ENCODE measurements at places on chromosomes 2 and 18.
A peak's percentile ranks its signal among the peaks of the same experiment; 100 is the strongest.

GRCh38 chr18:49300538-49300937, 159.9 kb downstream of the DYM start:
- no peak for DNase-seq

DNA sequence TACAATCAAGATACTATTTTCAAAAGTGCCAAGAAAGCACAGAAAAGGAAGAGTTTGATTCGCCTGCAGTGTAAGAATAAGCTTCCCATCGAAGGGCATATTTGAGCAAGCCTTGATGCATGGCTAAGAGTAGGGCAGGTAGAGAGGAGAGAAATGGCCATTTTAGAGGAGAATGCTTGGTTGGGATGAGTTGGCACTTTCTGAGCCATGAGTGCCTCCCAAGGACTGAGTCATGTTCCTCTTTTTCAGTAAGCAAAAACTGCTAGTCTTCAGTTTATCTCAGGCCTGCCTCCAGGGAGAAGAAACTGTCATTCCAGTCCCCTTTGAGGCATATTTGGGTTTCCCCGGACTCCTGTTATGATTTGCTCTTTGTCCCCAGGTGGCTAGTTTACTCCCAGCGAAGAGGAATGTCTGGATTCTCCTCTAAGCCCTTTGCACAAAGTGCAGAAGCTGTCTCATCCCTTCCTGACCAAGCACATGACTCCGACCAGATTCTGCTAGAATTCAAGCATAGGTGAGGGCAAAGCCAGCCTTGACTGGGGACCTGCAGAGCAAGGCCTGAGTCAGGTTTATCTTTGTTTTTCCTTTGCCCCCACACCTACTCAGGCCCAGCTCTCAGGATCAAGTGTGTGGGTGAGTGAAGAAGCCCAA, 115.2 kb downstream of the TTC32 start:
- peak; percentile 83 for DNase-seq

GRCh38 chr2:235779444-235779896, 285.6 kb downstream of the AGAP1 start:
- peak; percentile 55 for DNase-seq

- no peak for DNase-seq
Measured at GRCh38 chr18:78169174-78169864, 810.3 kb upstream of the SALL3 start.

GRCh38 chr2:103605071-103605780, 843.4 kb downstream of the TMEM182 start:
- DNase-seq, result no peak

DNA sequence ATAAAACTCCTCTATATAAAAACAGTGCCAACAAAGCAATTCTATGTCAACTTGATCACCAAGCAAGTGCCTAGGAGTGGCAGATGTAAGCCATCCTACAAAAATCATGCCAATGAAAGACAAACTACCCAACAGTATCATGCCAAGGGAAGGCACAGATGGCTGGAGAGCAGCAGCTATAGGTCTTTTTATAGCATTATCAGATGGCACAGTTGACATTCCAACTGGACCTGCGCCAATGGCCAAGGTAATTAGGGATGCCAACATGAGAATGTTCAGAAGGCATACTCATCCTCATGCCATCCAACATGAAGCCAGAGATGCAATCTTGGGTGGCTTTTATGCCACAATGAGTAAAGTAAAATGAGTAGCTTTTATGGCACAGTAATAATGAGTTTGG, 237.3 kb downstream of the OTX1 start:
- DNase-seq, result no peak

- DNase-seq, result no peak
Measured at GRCh38 chr18:79898952-79899608, 52.4 kb downstream of the SLC66A2 start.

DNA sequence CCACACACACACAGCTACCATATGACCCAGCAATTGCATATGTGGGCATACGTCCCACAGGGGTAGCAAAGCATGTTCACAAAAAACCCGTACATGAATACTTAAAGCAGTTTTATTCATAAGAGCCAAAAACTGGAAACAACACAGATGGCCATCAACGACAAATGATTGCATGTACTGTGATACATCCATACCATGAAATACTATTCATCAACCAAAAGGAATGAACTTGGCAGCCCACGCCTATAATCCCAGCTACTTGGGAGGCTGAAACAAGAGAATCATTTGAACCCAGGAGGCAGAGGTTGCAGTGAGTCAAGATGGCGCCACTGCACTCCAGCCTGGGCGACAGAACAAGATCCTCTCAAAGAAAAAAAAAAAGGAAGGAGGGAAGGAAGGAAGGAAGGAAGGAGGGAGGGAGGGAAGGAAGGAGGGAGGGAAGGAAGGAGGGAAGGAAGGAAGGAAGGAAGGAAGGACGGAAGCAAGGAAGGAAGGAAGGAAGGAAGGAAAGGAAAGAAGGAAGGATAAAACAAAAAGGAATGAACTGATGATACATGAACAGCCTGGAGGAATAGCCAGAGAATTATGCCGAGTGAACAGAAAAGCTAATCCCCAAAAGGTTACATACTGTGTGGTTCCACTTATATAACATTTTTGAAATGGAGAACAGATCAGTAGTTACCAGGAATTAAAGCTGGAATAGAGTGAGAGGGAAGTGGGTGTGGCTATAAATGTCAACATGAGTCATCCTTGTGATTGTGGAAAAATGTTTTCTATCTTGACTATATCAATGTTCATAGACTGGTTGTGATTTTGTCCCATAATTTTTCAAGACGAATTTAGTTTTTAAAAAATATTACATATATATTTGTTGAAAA, 19.6 kb upstream of the YPEL5 start:
- no peak for DNase-seq

- peak; percentile 100 for DNase-seq
Measured at GRCh38 chr2:26785431-26786206, at the start of gene CENPA. TSS of gene CENPA (plus strand) at chr2:26786056. CDS start at chr2:26786197, 141 bp downstream.

DNA sequence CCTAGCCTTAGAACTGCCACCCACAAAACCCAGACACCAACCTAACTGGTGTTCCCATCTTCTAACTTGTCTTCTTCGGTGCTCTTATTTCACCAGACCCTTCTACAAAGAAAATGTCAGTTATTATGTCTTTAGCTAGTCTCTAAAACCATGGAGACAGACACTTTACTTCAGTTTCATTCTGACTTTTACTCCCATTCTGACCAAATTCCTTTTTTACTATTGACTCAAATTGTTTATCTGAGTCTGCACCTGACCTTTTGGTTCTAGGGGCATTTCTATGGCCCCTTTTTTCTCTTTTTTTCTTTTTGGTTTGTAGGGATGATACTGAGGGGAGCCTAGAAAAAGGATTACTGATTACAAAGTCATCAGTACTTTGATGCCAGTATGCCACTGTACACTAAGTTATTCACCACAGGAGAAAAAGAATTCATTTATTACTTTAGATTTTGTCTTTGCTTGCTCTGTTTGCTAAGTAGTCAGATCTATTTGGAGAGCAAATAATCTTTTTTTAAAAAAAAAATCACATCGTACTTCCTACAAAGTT, 6.8 kb upstream of the SLC1A4 start:
- DNase-seq, result no peak

DNA sequence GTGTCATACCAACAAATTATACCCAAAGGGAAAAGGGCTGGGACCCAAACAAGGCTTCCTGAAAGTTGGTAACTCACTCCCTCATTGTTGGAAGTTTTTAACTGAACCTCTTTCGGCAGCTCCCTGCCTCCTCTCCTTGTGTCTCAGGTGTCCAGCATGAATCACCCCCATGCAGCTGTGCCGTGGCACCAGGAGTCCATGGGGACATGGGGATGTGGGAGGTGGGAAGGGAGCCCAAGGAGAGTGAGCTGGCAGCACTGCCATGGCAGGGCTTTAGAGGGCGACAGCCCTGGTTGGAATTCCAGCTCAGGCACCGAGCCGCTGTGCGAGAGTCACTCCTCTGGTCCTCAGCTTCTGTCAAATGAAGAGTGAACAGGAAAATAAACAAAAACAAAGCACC, 12.5 kb upstream of the GYPC start:
- DNase-seq, result no peak

DNA sequence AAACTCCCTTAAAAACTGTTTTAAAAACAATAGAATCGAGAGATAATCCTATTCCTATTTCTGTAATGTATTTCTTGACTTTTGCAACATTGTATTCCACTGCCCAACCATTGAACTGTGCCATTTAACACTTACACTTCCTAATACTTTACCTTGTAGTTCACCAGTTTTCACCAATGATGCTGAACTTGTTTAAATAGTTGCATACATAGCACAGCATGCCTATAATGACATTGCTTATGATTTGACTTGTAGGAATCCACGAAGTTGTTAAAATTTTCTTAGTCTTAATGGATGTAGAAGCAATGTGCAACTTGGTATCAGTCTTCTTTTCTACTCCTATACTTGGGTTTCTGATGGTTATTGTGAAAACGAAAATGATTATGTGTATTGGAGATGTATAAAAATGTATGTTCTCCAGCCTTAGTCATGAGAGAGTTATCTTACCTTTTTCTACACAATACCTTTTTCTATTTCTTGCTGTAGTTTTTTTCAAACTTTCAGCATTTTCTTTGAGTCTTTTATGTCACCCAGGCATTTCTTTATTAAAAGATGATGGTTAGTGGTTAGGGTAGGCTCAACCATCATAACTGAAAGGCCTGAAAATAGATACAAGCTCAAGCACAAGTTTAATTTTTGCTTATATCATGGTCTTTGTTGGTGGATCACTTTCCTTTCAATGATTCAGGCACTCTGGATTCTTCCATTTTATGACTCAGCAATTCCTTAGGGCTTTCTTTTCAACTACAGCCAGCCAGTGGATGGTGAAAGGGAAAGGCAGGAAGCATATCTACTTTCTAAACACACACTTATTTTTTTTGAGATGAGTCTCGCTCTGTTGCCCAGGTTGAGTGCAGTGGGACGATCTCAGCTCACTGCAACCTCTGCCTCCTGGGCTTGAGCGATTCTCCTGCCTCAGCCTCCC, 9.4 kb downstream of the GPD2 start:
- DNase-seq, result no peak

- DNase-seq, result peak; percentile 83
Measured at GRCh38 chr2:54574107-54574859, 118.2 kb downstream of the SPTBN1 start.

DNA sequence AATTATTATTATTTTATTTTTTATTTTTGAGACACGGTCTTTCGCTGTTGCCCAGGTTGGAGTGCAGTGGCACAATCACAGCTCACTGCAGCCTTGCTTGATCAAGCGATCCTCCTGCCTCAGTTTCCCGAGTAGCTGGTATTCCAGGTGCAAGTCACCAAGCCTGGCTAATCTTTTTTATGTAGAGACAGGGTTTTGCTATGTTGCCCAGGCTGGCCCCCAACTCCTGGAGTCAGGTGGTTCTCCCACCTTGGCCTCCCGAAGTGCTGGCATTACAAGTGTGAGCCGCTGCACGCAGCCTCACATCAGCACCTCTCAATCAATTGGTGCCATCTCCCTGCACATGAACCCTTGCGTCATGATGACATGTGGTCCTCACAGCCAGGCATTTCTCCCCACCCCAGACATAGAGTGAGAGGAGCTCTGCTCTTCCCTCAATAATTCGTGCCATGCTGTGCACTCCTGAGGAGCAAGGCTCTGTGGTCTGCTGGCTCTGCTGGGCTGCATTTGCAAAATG, 5.9 kb downstream of the INPP5D start:
- DNase-seq, result no peak

DNA sequence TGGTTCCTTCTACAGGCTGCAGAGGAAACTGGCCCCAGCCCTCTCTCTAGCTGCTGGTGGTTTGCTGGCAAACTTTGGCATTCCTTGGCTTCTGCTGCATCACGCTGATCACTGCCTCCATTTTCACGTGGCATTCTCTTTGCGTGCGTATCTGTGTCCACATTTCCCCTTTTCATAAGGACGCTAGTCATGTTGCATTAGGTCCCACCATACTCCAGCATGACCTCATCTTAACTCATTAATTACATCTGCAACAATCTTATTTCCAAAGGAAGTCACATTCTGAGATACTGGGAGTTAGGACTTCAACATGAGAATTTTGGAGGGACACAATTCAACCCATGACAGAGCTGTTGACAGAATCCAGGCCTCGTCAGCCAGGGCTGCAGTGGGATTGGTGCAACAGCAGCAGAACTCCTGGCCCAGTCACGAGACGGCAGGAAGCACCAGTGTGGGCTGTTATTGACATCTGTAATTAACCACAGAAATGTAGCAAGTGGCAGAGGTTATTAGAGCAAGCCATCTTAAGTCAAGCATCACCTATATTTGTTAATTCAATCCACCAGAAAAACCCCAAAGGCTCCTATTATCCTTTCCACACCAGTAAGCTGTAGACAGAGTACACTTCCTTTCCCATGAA, 132.4 kb downstream of the TMEM163 start:
- DNase-seq, result no peak

DNA sequence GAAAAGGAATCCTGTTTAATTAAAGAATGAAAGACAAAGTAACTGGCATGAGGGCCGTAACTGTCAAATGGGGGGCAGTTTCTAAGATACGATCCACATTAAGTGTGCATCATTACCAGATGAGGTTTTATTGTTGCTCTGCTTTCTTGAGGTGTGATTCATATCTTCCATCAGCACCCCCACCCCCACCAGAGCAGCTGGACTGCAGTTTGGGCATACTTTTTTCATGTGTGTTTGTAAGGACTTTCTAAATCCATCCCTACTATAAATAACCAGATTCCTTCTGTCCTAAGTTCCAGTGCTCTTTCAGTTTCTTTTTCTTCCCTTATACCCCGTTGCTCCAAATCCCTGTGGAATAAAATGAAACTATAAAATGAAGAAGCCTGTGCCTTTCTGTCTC, 142.1 kb downstream of the CDCA7 start:
- no peak for DNase-seq
